Panc1 (cell line): ENCODE measurements at places on chromosomes 13 and 19. TPM values are rescaled to one million over a fixed set of nuclear protein-coding genes. Genes with fewer than 3 reads are reported as not detected.

DNA sequence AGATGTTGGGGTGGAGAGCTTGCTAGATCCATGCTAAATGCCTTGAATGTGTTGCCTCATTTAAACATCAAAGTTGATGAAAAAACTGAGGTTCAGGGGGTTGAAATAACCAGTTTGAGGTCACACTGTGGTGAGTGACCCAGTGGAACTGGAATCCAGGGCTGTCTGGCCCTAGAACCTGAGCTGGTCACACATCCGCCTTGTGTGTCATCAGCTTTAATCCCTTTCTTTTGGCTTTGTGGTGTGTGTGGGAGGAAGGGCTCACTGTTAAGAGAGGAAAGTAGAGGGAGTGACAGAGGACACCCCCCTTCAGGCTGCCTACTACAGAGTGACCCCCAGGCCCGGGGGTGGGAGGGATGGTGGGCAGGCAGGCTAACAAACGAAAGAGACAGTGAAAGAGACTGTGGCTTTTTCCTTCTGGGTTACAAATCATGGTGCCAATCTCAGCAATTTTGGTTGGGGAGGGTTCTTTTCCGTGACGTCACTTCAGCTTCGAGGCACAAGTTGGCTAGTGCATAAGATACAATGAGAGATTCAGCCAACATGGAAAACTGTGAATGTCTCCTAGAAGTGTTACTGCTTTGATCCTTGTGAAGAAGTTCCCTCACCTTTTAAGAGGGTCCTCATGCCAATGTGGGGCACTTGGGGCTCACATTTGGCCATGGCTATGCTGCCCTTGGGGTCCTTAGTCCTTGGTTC lies 164.9 kb downstream of the DLEU7 start:
- no peak for DNase-seq

Gene THSD1
- total RNA-seq: 3.3 TPM

Gene PGLYRP1
- total RNA-seq: not detected

GRCh38 chr13:109795011-109795410 lies 8.6 kb upstream of the IRS2 start:
- DNase-seq: no peak

Gene PALM
- total RNA-seq: 14.4 TPM
